GM12891 (cell line): ENCODE measurements at places on chromosomes 2 and 18.
A peak's percentile ranks its signal among the peaks of the same experiment; 100 is the strongest.

DNA sequence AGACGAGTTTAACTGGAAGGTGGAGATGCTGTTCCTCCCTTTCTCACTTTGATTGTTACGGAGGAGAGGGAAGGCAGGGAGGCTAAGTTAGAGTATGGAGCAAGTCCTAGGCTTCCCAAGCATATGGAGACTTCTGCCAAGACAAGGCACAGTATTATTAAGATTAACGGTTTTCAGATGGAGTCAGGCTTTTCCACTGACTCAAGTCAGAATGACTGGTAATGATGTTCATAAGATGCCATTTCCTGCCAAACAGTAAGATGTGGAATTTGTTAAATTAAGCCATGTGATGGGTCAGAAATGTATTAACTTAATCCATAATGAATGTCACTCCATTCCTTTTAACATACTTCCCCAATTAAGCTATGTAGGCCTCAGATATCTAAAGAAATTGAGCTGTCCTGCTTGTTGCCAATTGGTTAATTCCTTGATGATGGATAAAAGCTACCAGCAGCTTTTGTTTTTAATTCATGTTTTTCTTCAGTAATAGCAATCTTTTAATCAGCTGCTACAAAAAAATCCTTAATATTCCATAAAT is 383.7 kb downstream of the ZNF521 start:
- no peak for DNase-seq

GRCh38 chr2:239329972-239330572 is 70.7 kb downstream of the HDAC4 start:
- DNase-seq = no peak

GRCh38 chr2:195929531-195929930 is 139.1 kb downstream of the DNAH7 start:
- DNase-seq = no peak

- no peak for DNase-seq
Observed at GRCh38 chr2:110837446-110838409, 105.4 kb downstream of the ACOXL start.

DNA sequence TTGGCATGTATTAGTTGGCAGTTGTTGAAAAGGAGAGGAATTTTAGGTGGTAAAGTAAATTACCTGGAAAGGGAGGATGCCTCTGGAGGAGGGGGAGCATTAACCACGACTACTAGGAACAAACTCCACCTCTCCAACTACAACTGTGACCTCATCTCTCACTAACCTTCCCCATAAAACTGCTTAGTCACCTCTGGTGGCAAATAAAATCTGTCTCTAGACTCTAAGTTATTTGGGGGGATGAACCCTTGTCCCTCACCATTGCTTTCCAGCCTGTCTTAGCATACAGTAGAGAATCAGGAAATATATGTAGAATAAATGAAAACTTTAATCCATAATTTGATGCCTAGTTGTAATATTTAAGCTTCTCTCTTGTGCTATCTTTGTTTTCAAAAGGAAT is 27.6 kb upstream of the MYO1B start:
- DNase-seq = no peak

DNA sequence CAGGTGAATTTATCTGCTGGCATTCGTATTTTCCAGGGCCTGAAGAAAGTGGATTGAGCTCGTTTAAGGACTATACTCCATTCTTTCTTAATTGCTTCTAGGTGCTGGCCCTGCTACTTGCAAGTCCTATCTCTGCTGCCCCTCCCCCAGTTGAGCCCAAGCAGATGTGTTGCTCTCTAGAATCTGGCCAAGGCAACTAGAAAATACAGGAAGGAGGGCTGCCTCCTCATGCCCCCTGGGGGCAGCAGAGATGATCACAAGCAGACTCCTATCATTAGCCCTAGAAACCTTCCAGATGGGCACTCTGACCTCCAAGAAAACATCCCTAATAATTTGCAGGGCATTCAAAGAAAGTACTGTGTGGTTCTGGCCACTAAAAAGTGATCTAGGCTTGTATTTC is 72.5 kb upstream of the CYP26B1 start:
- DNase-seq = no peak

DNA sequence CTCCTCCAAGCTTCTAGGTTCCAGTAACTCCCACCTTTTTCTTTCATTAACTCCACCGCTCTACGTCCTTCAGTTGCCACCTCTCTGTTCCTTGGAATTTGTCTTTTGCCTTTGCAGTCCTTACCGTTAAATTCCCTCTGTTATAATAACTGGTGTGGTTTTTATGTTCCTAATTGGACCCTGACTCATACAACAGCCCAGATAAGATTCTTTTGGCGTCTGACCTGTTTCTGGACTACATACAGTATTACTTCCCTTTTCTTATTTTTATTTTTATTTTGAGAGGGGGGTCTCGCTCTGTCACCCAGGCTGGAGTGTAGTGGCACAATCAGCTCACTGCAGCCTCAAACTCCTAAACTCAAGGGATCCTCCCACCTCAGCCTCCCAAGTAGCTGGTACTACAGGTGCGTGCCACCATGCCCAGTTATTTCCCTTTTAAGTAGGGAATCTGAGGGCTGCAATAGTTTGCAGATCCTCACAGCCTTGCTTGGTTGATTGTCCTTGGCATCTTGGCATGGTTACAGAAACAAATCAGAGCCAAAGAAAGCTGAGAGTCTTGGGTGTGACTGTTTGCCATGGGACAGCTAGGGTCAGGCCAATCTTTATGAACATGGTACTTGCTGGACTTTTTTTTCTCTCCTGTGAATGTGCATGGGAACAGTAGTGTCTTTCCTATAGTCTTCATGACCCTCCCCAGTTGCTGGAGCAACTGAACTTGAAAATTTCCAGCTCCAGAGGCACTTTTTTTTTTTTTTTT is 22.0 kb downstream of the TCF23 start:
- DNase-seq = no peak

DNA sequence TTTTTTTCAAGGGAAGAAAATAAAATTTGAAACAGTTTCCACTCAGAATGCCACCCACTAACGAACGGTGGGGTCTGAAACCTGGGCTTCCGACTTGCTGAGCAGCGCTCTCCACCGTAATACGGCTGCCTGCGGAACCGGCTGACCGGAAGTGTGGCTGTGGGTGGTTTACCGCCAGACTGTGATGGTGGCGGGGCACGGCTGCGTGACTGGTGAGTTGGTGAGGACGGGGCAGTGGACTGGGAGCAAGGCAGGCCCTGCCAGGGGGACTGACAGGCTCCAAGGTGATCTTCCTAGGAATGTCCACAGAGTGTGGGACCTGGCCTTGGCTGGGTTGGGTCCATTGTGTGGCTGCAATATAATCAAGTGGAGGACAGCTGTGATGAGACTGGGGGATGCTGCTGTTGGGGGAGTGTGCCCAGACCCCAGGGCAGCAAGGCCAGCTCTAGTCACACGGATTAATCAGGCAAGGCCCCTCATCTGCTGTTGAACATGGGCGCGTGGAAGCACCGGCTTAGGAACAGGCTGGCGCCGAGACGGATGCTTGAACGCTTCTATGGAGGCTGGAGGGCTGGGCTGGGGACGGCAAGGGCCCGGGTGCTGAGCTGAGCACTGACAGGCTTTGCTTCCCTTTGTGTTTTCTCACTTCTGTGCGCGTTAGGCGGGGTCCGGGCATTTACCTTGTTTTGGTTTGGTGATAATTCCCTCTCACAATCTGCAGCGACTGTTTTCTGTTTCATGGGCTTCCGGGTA is 357.7 kb upstream of the SPRED2 start:
- no peak for DNase-seq

DNA sequence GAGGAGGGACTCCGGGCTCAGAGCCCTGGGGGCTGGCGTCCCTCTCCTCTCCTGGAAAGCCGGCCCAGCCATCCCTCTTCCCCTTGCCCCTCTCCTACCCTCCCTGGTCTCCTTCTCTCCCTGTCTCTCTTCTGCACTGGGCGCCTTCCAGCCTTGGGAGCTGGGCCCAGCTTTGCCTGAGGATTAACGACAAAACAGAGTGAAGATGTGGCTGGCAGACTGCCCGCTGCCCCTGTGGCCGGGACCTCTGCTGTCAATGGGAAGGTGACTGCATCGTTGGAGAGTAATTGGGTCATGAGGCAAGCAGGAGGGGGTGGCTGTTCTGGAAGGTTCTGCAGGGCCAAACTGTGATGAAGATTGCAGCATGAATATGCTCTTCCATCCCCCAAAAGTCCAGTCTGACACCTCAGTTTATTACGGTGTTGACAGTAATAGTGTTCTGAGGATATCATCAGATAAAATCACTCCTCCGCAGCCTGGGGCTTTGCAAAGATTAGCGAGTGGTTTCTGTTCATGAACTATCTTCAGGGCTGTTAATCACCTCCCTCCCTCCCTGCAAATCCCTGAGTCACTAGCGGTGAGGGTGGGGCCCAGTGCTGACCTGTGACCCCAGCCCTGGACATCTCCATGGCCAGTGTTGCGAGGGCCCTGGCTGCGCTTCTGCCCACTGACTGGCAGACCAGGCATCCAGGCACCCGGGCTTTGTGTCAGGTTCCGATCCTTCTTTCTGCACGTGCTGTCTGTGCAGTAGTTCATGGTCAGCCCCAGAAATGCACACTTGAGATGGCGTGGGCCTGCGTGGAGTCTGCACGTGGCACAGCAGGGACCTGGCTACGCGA is 23.0 kb downstream of the RTP5 start:
- DNase-seq = no peak

- no peak for DNase-seq
Observed at GRCh38 chr18:77130229-77131099, 2.1 kb downstream of the MBP start.

- no peak for DNase-seq
Observed at GRCh38 chr2:44498551-44498950, 136.8 kb downstream of the CAMKMT start.

GRCh38 chr2:99067871-99068625 is 73.5 kb upstream of the C2orf15 start:
- DNase-seq = no peak

DNA sequence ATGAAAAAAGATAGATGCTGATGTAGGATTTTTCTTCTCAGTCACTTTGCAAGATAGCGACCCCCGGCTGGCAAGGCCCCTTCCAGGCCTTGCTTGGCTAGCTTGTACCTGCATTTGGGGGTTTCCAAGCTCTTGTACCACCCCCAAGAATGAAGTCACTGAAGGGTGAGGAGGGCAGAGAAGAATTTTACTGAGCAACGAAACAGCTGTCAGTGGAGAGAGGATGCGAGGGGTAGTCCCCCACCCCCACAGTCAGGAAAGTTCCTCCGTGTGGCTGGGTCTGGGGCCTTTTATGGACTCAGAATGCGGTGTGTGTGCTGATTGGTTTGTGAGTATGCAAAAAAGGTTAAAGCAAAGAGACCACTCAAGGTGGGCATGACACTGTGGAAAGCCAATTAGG is 382.0 kb downstream of the GPD2 start:
- no peak for DNase-seq

DNA sequence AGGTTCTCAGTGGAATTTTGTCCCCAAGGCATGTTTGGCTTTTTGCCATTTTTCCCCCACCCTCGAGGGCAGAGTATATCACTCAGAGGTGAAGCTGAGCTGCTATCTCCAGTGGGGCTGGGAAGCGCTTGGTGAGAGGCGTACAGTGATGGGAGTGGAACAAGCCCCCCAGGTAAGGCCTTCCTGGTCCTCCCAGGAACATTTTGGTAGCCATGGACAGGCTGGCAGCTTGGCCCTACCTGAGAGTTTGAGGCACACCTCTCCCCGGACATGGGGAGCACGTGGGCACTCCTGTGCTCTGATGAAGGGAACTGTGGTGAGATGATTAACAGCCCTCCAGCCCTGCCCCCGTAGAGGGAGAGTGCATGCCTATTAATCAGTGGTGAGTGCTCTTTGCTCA is 99.3 kb downstream of the C1QL2 start:
- no peak for DNase-seq

- no peak for DNase-seq
Observed at GRCh38 chr2:113061896-113062770, 3.1 kb downstream of the IL36RN start.

- no peak for DNase-seq
Observed at GRCh38 chr18:24799176-24799575, 338.7 kb downstream of the HRH4 start.

- DNase-seq = no peak
Observed at GRCh38 chr18:46419391-46420141, 237.5 kb downstream of the LOXHD1 start.

GRCh38 chr2:66539452-66539851 is 104.5 kb downstream of the MEIS1 start:
- no peak for DNase-seq

DNA sequence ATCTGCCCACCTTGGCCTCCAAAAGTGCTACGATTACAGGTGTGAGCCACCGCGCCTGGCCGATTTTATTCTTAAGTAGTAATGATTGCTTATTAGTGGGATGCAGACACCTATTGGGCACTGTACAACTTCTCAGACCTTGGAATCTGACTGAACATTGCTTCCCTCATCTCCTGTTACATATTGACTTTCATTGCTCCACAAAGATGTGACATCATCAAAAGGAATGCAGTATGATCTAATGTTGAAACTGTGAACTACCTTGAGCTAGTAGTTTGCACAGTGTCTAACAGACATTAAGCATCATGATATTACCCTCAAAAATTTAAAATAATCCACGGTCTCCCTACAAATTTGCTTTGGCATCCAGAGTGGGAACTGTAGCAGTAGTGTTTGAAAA is 109.8 kb upstream of the SIX2 start:
- DNase-seq = no peak

GRCh38 chr18:50523165-50523564 is 36.7 kb upstream of the MAPK4 start:
- no peak for DNase-seq

DNA sequence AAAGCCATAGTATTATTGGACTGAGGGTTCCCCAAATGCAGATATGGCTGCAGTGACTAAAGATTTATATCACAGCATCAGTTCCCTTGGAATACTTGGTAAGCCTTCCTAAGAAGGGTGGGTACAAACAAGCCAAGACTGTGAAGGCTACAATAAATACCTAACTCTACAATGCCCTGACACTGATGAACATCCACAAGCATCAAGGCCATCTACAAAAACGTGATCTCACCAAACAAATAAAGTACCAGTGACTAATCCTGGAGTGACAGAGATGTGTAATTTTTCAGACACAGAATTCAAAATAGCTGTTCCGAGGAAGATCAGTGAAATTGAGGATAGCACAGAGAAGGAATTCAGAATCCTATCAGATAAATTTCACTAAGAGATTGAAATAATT is 254.5 kb downstream of the PARD3B start:
- no peak for DNase-seq

- peak; percentile 27 for DNase-seq
Observed at GRCh38 chr2:182240862-182241371, 185.9 kb downstream of the PDE1A start.

DNA sequence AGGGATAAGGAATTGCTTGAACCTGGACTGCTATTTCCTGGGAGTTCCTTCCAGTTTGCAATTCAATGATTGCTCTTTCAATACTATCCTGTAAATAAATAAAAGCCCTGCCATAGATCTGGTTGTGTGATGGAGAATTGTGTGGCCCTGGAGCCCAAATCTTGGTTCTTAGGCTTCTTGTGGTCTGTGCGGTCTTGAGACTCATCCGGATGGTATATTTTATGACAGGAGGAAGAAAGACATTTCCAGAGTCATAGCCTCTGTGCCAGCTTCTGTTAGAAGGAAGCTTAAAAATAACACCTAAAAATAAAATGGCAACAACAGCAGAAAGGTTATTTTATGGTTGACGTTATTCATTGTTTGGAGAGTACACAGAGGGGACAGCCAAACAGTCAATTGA is 137.7 kb downstream of the ABCA12 start:
- no peak for DNase-seq

- no peak for DNase-seq
Observed at GRCh38 chr2:177275040-177275742, 10.7 kb upstream of the NFE2L2 start.
